Keratinocyte (primary cell): ENCODE measurements at places on chromosomes 3 and 15. TPM values are rescaled to one million over a fixed set of nuclear protein-coding genes. Genes with fewer than 3 reads are reported as not detected.
A peak's percentile ranks its signal among the peaks of the same experiment; 100 is the strongest.

DNA sequence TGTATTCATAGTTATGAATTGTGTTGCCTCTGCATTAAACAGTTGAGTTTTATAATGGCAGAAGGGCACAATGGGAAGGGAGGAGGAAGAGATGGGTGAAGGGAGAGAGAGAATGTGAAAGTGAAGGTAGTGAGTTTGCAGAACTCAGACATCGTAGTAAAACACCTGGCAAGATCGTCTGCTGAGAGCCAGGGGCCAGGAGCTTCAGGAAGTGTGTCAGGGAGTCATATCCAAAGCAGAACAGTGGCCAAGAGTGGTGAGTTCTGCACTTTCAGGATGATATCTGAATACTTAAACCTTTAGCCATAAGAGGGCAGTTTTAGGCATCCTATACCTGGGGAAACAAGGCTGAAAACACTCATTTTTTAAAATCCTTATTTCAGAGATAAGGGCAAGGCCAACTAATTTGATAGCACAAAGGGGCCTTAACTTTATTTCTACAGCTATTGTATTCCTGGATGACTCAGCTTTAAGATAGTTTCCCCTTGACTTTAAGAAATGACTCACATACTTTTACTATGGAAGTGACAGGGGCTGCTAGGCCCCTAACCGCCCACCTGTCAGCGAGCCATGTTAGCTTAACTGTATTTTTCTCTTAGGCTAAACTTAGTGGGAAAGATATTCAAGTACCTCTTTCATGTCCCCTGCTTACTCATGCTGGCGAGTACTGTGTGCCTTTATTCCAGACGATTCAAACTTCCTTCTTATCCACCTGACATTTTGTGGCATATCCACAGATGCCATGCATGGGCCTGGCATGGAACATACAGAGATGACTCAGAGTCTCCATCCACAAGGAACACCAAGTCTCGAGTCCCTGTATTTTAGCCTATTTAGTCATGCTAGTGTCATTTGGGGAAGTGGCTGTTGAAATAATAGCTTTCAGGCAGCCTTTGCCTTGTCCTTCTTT is 53.9 kb downstream of the RLBP1 start:
- peak; percentile 65 for DNase-seq

- DNase-seq: no peak
These were observed 5.8 kb downstream of the RARB start for GRCh38 chr3:25433868-25434267.

ALDH1L1 gene
- polyA plus RNA-seq: 0.09 to 0.35 TPM (median 0.17 TPM) in 3 replicates

GRCh38 chr3:85270488-85270887 is 311.7 kb downstream of the CADM2 start:
- DNase-seq: no peak

- DNase-seq: no peak
These were observed 866 bp upstream of the CD276 start for GRCh38 chr15:73683257-73683776.

SCN11A gene
- polyA plus RNA-seq: 0.01 to 0.04 TPM in 2 of 3 replicates, not detected in the other

EXD1 gene
- 0.02 to 0.17 TPM (median 0.16 TPM) in 3 replicates for polyA plus RNA-seq
